Stimulated activated CD8-positive, alpha-beta memory T cell treated with anti-CD3 and anti-CD28 coated beads, Interleukin-7, amount 100 ng/mL, for 1 hour (primary cell): ENCODE measurements at places on chromosomes 3 and 15.

- no peak for DNase-seq
Measured at GRCh38 chr15:57923306-57923705, 142.2 kb downstream of the ALDH1A2 start.

GRCh38 chr3:80285388-80285787 lies 517.6 kb upstream of the ROBO1 start:
- DNase-seq, result no peak

DNA sequence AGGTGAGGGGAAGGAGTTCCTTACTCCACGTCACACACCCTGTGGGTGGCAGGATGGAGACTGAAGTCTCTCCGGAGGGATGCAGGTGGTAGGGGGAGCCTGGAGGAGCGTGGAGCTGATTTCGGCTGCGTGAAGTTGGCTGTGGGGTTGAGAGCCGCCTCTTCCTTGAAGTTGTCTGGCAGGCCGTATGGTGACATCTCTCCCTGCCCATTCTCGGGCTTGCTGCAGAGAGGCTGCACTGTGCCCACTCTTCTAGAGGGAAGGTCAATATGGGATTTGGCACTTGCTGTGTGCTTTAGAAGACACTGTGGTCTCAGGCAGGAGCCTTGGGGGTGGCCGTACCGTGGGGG lies 13.4 kb upstream of the FBLN2 start:
- no peak for DNase-seq

- DNase-seq, result no peak
Measured at GRCh38 chr15:62568004-62568403, 402.9 kb upstream of the C2CD4B start.

DNA sequence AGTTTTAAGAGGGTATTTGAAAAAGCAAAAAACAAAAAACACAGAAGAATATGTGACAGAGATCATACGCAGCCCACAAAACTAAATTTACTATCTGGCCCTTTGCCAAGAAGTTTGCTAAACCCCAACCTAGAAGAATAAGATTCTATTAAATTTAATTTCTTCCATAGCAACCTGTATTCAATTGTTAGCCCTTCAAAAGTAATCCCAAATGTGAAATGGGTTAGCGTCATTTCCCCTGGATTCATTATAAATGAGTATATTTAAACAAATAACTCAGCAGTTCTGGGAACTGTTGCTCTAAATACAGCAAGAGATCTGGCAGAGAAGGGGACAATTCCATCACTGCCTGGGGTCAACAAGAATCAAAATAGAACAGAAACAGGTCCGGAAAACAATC lies 56.8 kb downstream of the CERS3 start:
- no peak for DNase-seq

DNA sequence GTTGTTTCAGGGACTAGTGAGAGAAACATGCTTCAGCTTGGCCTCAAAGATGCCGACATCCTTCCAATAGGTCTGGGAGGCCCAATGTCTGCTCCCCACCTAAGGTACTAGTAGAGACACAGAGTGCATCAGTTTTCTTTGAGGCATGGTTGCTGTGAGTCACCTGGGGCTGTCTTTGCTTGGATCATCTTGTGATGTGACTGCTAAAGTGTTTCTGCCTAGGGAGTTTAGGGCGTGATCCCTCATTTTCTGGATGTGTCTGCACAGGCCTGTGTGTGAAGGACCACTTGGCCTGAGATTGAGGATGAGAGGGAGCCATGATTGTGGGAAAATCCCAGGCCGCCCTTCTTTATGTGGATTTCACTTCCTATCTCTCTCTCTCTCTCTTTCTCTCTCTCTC lies 4.8 kb downstream of the GASK1A start:
- DNase-seq, result no peak

DNA sequence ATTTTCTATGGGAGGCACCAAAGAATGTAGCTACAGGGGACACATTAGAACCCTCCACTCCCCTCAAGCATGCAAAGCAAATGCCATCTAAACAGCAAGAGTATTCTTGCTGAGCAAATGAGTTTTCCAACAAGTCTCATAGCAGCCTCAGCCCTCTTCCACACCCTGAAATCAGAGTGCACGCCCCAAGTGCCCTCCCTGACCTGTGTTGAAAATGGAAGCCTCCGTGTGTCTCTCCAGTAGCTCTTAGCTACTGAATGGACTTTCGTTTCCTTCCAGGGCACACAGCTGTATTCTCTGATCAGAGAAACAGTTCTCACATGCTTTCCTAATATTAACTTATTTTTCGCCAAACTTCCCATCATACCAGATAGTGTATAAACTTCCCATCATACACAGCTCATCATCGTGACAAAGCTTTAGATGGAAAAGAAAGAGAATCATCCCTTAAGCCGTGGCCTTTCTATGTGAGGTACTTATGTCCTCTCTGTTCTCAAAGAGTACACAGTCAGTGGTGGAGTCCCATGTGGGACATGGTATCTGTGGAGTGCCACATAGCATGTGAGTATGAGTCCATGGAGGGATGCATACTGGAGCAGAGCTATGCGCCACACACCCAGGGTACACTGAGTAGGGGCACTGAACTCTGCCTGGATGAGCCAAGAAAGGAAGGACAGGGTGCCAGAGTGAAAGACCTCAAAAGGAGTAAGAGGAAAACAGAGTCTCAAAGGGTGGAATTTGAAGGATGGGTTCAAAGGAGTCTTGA lies 434.5 kb downstream of the MCTP2 start:
- no peak for DNase-seq
